ENCODE measurements at places on chromosomes 13 and 19.

GRCh38 chr13:111917901-111918300 is 149.0 kb upstream of the SOX1 start:
- no peak for DNase-seq

GRCh38 chr19:50414864-50415660 is 3.7 kb upstream of the SPIB start:
- DNase-seq: peak; percentile 47

GRCh38 chr13:44905556-44905955 is 83.7 kb downstream of the NUFIP1 start:
- DNase-seq: peak; percentile 2

- no peak for DNase-seq
These were observed 139.4 kb downstream of the FREM2 start for GRCh38 chr13:38826182-38826813.

- peak; percentile 91 for DNase-seq
These were observed 136.3 kb upstream of the SERP2 start for GRCh38 chr13:44237276-44237767.

All from fibroblast of gingiva (primary cell).